OCI-LY7 (cell line): ENCODE measurements at places on chromosomes 1 and 21. TPM values are rescaled to one million over a fixed set of nuclear protein-coding genes. Genes with fewer than 3 reads are reported as not detected.

The PDC gene
- total RNA-seq: not detected in 2 replicates

The RNF186 gene
- not detected in 2 replicates for total RNA-seq

The SLC30A10 gene
- total RNA-seq: not detected in 2 replicates

The INSRR gene
- total RNA-seq: not detected in 2 replicates

The SOD1 gene
- 307 and 315 TPM in 2 replicates for total RNA-seq

The LRRIQ3 gene
- 2.4 and 2.5 TPM in 2 replicates for total RNA-seq

The NUP210L gene
- total RNA-seq: 0.06 TPM in 2 replicates

The PTGER3 gene
- total RNA-seq: not detected in 2 replicates

The AGT gene
- not detected in 2 replicates for total RNA-seq

The GLUL gene
- not detected in 2 replicates for total RNA-seq

The MAP1LC3C gene
- not detected in 2 replicates for total RNA-seq

The DYRK3 gene
- total RNA-seq: 9.4 and 10.9 TPM in 2 replicates

The AKT3 gene
- 0.07 and 0.29 TPM in 2 replicates for total RNA-seq
